Stimulated activated naive B cell treated with anti-CD40 and anti-IgM and Interleukin-4, amounts not matched to agents 10 μg/mL and 1 μg/mL and 100 μg/mL, for 72 hours (primary cell): ENCODE measurements at places on chromosomes 2 and 18.

DNA sequence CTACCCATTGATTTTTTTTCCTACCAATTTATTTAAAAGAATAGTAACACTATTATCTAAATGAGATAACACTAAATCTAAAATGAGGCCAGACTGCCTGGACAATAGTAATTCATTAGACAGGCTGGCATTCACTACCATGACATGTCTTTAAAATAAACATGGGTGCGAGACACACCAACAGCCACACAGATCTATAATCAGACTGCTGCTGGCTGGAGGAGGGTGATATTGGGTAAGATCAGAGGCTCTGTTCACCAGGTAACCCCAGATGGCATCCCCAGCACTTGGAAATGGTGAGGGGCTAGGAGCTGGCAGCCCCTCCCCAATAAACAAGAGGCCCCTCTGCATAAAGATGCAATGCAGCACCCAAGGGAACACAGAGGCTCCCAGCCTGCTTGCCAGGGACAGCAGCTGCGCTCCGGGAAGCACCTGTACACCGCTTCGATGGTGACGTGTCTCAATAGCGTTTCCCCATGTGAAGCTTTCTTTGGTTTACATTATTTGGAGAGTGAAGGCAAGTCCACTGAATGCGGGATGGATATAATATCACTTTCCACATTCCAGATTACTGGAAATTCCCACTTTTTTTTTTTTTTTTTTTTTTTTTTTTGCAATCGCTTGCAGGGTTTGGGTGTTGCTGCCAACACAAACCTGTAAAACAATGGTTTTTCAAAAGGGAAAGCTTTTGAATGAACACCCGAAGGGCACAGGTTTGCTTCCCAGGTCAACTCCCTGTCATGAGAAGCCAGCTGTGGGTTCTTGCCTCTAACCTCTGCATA is 159.0 kb downstream of the ZNF516 start:
- DNase-seq = no peak

DNA sequence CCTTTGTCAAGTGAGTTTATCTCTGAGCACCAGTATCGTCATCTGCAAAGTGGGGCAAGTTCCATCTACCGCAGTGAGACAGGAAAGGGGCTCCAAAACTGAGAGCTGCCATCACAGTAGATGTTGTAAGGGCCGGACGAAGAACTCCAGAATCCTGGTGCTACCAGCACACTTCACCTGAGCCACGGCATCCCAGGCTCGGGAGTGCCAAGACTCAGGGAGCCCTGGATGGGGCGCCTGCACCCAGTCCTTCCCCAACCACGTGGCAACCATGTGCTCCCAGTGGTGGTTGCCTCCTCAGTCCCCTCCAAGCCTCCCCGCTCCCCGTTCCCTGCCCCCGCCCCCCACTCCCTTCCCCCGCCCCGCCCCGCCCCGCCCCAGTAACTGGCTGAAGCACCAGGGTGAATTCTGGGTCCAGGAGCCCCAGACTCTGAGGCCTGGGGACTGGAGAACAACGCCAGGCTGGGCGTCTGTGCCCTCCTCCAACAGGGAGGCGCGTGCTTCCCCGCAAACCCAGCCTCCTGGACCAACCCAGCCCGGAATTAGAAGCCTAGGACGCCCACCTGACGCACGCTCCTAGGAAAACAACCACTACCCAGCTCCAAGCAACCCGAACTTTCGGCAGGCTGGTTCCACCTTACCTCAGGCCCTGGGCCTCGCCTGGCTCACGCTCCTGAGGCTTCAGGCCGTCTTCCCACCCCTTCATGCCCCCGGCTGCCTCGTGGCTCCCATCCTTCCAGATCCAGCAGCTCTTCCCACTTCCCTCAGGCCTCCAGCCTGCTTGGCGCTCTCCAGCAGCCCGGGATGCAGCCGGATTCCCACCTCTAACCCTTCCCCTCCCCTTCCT is 67.6 kb downstream of the LAMA3 start:
- DNase-seq = no peak

DNA sequence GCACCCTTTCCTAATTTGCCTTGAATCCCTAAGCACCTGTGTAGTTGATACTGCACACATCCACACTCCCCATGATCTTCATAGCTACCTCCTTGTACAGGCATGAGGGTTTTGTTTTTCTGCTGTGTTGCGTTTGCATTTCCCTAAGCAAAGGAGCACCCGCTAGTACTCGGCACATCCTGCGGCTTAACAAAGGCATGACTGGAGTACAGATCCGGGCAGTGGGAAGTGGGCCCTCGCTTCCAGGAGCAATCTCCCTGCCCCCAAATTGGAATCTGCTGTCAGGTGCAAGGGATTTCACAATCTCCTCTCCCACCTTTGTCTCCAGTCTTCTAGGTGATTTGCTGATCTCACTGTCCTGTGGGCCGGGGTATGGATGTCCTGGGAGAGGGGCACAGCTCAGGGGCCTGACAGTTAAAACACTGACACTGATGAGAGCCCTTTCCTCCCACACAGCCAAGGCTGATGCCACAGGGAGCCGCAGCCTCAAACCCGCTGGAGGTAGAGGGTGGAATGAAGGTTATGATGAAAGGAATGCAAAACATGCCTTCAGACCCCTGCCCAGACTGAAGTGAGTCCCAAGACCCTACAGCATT is 98.7 kb upstream of the THOC1 start:
- no peak for DNase-seq

- no peak for DNase-seq
Measured at GRCh38 chr2:105297216-105297615, 32.3 kb downstream of the TGFBRAP1 start.

DNA sequence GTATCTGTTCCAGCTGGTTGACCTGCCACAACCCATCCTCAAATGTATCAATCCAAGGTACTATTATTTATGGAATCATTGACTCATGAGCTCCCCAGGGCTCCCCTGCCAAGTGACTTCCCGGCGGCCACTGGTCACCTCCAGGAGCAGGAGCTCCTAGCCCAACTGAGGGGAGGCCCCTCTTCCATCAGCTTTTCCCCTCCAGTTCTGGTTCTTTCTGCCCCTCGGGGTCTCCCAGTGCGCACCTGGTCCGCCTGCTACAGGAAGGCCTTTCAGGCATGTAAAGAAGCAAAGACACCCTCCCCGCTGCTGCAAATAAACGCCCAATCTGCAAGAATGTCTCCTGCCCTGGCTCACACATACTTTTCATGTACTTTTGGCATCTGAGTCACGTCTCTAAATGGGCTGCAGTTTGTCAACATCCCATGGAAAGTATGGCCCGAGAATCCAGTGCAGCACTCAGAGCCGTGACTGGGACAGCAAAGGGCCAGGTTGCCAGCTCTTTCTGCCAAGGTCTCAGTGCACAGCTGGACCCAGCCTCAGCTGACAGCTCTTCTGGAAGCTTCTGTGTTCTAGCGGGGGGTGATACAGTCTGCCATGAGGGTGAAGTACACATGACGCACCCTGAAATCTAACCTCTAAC is 41.4 kb downstream of the KLHL29 start:
- DNase-seq = no peak
